ENCODE measurements at places on chromosomes 2 and 18.

DNA sequence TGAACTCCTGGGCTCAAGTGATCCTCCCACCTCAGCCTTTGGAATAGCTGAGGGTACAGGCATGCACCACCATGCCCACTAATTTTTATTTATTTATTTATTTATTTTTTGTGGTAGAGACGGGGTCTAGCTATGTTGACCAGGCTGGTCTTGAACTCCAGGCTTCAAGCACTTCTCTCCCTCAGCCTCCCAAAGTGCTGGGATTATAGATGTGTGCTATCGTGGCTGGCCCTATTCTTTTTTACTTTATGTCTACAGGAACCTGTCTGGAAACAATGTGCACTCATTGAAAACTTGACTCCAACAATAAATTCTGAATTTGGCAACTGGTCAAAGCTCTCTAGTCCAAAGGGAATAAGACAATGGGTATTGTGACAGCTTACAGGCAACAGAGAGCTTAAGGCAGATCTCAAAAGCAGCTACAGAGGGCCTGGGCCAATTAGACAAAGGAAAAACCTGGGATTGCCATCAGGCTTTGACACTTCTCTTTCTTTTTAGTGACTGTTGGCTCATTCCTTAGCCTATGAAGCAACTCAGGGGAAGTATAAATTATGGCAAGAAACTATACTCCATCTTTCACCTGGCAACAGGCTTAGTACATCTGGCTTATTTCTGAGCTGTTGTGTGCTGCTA is 55.1 kb upstream of the RAPGEF4 start:
- no peak for DNase-seq

- no peak for DNase-seq
Measured at GRCh38 chr2:161104054-161104553, 56.1 kb upstream of the TANK start.

DNA sequence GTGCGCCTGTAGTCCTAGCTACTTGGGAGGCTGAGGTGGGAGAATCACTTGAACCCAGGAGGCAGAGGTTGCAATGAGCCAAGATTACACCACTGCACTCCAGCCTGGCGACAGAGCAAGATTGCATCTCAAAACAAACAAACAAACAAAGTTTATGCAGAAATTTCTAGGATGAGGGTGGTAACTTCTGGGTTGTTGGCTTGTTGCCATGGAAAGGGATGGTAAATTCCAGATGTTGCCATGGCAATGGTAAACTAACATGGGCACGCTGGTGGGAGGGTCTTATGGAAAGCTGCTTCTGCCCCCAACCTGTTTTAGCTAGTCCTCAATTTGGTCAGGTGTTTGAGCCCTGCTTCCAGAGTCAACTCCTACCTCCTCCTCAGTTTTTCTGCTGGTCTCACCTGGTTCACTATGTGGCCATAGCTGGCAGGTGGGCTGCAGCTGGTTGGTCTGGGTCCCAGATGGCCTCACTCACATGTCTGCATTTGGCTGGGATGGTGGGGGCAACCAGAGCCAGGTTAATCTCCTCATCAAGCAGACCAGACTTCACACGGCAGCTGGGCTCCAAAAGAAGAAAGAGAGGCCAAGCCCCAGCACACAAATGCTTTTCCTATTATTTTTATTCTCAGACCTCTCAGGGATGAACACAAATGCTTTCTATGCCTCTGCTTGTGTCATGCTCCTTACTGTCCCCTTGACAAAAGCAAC is 26.6 kb upstream of the TEX44 start:
- no peak for DNase-seq

DNA sequence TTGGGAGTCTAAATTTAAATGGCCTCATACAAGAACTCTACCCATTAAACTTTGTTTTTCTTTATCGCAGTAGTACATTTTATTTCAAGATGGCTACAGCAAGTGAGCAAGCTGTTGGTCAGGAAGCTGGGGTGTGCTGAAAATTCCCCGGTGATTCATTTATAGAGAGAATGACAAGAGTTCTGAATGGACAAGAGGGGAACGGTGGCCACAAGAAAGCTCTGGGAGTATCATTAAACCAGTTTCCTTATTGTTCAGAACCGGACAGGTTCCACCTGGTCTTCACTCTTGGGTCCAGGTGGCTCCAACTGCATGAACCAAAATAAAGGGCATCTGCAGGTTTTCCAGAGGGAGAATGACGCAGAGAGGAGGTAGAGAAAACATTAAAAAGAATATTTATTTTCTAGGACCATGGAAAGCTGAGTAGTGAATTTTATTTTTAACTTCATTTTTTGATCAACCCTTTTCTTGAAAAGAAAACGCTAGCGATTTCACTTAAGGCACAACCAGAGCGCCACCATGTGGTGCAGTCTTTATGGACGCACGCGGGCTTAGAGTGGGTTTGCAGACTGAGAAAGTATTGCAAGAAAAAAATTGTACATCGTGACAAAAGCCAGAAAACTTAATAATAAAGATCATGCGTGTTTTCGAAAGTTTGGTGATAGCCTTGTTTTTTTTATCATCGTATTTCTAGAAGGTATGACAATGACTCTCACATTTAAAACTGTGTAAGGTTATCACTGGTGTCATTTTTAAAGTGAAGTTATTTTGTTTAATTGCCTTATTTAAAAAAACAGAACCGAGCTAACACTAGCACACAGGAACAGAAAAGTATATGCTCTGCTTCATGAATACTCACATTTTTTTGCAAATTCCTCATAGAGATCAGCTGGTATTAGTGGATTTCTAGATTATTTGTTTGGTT is 97.9 kb upstream of the NOL4 start:
- no peak for DNase-seq

- DNase-seq = no peak
Measured at GRCh38 chr18:63319383-63320122, at the start of gene BCL2. TSS of gene BCL2 (minus strand) at chr18:63319769.

GRCh38 chr2:88177556-88177955 is 7.4 kb downstream of the THNSL2 start:
- DNase-seq = no peak

DNA sequence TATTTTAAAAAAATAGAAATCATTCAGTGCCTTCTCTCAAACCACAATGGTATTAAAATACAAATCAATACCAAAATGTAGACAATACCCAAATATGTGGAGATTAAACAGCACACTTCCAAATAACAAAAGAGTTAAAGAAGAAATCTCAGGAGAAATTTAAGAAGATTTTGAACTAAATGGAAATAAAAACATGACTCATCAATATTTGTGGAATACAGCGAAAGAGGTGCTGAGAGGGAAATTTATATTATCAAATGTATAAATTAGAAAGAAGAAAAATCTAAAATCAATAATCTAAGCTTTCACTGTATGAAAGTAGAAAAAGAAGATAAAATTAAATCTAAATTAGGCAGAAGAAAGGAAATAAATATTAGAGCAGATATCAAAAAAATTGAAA is 233.1 kb downstream of the RPIA start:
- DNase-seq = no peak

- DNase-seq = no peak
Measured at GRCh38 chr2:69103419-69103818, 90.4 kb downstream of the ANTXR1 start.

DNA sequence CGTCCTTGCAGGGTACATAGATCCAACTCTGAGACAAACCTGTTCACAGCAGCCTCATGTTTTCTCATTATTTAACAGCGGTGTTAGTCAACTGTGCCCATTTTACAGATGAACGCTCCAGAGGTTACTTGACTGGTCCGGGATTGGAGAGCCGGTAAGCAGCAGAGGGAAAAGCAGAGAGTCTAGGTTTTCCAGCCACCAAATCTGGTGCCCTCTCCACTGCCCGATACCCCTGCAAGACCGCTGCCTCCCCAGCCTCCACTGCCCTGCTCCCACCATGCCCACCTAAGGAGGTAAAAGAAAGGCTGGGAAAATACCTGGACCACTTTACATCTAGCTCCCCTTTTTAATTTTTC is 51.5 kb downstream of the EIPR1 start:
- DNase-seq = no peak

- no peak for DNase-seq
Measured at GRCh38 chr2:204850581-204850980, 305.3 kb downstream of the PARD3B start.

DNA sequence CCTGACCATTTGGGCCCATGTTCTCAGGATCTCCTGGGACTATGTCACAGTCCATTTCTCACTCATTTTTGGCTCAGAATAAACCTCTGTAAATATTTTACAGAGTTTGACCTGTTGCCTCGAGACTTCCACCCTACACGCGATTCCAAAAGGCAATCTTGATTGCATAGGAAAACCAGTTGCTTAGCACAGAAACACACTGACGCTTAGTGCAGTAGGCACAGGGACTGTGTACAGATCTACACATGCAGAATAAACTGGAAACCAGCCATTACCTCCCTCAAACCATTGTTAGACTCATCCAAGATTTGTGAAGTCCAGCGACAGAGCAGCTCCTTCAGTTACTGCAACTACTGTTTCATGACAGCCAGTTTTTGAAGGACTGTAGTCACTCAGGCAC is 73.0 kb downstream of the NCKAP5 start:
- no peak for DNase-seq

DNA sequence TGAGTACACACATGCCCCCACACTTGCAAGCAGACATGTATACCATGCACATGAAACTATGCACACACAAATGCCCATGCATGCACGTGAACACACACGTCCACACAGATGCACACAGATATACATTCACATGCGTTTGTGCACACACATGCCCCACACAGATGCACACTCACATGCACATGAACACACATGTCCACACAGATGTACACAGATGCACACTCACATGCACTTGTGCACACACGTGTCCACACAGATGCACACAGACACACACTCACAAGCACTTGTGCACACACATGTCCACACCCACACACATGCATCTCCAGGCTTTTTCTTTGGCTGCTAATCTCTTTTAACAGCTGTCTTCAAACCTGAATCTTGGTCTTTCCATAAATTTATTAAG is 31.1 kb downstream of the SNTG2 start:
- DNase-seq = no peak

Measured in keratinocyte (primary cell).